ENCODE measurements at places on chromosomes 3 and 15.

- DNase-seq: no peak
These were observed 130.1 kb downstream of the LRRK1 start for GRCh38 chr15:101049282-101049681.

DNA sequence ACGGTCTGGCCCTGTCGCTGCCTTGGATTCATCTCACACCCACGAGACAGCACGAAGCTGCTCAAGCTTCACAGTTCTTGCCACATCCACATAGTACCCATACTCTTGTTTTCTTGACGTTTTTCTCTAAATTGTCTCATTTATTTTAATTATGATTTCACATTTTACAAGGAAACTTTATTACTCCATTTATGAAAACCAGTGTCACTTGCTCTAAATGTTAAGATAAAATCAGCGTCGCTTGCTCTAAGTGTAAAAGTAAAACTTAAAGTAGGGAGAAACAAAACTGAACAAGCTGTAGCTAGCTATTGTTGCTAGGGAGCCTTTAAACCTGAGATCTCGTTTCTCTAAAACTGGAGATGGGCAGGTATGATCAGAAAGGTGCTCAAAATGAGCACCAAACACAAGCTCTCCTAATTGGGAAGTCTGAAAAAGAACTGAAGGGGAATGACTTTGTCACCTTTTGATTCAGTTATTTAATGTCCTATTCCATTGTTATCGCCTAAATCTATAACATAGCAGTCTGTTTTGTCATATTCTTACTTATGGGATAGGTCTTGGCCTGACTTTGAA, 680 bp downstream of the IFT122 start:
- no peak for DNase-seq

- DNase-seq: no peak
These were observed 746.3 kb downstream of the FHIT start for GRCh38 chr3:60504827-60505457.

DNA sequence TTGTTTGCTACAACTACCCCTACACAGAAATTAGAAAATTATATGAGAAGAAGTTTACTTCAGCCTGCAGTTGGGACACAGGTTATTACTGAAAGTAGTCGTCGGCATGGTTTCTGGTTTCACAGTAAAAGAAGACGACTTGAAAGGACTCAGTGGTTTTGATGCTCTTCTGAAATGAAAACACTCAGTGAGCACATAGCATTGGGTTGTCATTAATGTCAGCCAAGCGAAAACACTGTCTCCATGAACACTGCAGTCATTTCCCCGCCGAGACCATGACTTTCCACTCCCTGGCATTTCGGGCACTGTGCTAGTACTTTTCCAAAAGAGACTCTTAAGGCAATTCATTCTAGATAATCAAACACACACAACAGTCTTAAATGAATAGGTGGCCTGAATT, 69.2 kb upstream of the ICE2 start:
- no peak for DNase-seq

- DNase-seq: peak; percentile 71
These were observed 49.0 kb downstream of the KY start for GRCh38 chr3:134601539-134602439.

Data from endothelial cell (in vitro differentiated cells).